ENCODE measurements at places on chromosomes 16 and 17.

DNA sequence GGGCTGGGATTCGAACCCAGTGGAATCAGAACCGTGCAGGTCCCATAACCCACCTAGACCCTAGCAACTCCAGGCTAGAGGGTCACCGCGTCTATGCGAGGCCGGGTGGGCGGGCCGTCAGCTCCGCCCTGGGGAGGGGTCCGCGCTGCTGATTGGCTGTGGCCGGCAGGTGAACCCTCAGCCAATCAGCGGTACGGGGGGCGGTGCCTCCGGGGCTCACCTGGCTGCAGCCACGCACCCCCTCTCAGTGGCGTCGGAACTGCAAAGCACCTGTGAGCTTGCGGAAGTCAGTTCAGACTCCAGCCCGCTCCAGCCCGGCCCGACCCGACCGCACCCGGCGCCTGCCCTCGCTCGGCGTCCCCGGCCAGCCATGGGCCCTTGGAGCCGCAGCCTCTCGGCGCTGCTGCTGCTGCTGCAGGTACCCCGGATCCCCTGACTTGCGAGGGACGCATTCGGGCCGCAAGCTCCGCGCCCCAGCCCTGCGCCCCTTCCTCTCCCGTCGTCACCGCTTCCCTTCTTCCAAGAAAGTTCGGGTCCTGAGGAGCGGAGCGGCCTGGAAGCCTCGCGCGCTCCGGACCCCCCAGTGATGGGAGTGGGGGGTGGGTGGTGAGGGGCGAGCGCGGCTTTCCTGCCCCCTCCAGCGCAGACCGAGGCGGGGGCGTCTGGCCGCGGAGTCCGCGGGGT lies at the start of gene CDH1:
Gene CDH1 (plus strand): TSS at position 247 of the 684 bp plus-strand sequence. CDS start 124 bp downstream, at position 371.
- no peak for DNase-seq

GRCh38 chr17:42386777-42387657 lies 1.2 kb downstream of the STAT3 start:
- DNase-seq: no peak

GRCh38 chr17:14522795-14523387 lies 222.0 kb downstream of the HS3ST3B1 start:
- no peak for DNase-seq

GRCh38 chr16:65069065-65069464 lies 52.8 kb downstream of the CDH11 start:
- DNase-seq: no peak

GRCh38 chr17:17440010-17440843 lies 36.6 kb upstream of the MED9 start:
- peak; percentile 78 for DNase-seq

DNA sequence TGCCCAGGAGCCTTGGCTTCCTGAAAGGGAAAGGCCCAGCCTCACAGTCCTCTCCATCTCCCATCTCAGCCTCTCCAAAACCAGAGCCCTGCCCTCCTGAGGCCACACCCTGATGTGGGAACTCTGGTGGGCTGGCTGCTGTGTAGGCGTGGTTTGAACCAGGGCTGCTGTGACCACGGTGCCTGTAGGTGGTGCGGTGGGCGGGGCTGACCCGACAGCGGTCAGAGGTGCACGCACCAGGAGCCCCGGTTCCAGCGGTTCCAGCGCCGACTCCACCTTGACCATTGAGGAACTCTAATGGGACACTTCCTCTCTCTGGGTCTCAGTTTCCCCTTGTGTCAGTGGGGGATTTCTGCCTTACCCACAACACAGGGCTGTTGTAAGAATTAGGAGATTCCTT lies 2.4 kb downstream of the RAP1GAP2 start:
- no peak for DNase-seq

GRCh38 chr16:89320782-89321501 lies 103.4 kb downstream of the ZNF778 start:
- DNase-seq: no peak

DNA sequence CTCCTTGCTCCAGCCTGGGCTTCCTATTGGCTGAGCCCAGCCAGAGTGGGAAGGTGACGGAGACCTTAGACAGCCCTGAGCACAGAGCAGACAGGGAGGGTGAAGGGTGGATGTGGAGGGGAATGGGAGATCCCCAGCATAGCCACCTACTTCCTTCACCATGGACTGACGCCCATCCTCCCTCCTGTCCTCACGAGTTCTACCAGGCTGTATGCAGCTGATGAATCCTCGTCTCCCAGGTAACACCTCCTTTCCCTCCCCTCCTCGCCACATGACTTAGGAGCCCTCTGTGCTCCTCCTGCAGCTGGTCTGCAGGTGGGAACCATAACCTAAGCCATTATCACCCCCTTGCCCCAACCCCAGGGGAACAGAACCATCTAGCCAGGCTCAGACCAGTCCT lies 9.0 kb upstream of the CRHR1 start:
- no peak for DNase-seq

- no peak for DNase-seq
Measured at GRCh38 chr17:34173241-34173640, 81.8 kb upstream of the CCL2 start.

GRCh38 chr17:43171586-43172487 lies 823 bp downstream of the NBR1 start:
- no peak for DNase-seq

DNA sequence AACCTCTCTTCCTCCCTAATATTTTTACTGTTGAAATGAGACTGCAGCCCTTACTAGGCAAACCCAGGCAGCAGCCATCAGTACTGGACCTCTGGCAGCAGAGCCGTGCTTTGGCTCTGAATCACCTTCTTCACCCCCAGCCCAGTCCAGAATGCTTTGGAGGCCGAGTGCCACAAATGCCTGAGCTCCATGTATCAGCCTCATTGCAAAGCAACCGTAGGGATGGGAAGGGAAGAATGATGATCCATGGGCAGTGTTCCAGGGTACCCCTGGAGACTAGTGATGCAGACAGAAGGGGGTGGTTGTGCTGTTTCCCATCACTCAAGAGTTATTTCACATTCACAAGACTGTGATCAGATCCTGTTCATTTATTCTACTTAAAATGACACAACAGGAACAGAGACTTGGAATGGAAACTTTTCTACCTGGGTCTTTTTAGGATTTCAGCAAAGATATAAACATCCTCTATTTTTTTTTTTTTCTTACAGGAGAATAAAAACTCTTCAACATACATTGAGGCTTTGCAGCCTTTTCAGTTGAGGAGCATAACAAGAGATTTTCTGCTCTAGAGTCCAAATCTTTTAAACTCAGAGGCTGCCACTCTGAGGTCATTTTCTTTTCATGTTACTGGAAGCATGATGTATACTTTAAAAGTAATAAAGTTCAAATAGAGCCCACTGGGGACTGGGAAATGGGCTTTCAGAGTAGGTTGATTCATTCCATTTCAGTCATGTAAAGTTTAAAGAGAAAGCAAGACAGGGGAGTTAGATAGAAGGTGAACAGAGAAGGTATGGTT lies 138.3 kb downstream of the KCNJ2 start:
- no peak for DNase-seq

DNA sequence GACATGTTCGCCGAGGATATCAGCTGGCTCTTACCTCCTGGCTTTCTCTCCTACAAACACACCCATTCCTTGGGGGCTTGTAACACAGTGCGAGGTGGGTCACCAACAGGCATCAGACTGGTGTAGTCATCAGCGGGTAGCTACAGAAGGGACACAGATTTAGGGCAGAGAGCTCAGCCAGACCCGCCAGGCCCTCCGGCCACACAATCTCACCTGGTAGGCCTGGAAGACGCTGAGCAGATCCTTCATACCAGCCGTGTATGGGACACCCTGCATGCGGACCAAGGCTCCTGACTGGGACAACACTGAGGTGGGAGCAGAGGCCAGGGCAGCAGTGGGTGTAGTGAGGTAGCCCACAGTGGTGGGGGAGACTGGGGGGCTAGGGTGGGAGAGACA lies 5.8 kb downstream of the ESRP2 start:
- DNase-seq: no peak

GRCh38 chr16:64910356-64910755 lies 211.5 kb downstream of the CDH11 start:
- no peak for DNase-seq

DNA sequence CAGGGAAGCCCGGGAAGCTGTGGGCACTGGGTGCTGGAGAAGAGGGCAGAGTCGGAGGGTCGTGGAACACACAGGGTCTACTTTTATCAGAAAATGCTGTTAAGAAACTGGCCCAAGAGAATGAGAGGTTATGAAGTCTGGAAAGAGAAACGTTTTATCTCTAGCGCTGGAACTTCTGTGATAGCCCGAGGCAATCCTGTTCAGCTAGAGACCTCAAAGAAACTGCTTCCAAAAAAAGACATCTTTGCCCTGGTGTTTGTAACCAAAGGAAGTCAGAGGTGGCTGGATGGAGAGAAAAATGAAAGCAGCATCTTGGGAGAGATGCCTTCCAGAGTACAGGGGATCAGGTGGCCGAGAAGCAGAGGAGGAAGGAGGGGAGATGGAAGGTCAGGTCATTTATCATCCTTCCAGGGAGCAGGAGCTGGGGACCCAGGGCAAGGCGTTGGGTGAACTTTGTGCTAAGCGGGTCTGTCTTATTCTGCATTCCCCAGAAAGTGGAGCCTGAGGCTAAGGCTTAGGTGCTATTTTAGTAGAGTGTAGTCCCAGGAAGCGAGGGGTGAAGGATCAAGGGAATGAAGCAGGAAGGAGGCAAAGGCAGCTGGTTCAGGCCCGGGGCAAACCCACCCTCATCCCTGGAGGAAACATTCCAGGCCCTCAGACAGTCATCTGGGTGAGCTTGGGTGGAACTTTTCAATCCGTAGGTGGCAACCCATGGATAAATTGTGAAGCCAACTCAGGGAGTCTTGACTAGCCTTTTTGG lies 66.5 kb downstream of the MGAT5B start:
- DNase-seq: no peak

DNA sequence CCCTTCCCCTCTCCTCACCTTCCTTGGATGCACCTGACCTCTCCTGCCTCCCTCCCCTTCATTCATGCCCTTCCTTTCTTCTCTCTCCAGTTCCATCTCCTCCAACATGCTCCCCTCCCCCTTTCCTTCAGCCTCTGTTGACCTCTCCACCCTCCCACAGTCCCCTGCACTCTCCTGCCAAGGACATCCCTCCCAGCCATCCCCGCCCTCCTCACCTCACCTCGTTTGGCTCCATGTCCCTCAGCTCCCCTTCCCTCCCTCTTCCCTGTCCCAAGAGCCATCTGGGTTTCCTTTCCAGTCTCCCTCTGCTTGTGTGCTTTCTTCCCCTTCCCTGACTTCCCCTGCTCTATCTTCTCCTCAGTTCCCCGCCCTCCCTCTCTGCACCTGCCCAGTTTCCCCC lies 819.7 kb downstream of the KCNJ18 start:
- DNase-seq: no peak

DNA sequence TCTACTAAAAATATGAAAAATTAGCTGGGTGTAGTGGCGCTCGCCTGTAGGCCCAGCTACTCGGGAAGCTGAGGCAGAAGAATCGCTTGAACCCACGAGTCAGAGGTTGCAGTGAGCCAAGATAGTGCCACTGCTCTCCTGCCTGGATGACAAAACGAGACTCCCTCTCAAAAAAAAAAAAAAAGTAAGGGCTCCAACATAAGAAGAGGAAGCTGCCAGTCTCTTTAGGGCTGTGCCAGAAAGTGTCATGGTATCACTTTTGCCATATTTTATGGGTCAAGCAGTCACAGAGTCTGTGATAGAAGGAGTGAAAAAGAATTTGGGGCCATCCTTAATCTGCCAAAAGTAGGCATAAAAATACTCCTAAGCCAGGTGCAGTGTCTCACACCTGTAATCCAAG lies 1.4 kb upstream of the PIPOX start:
- no peak for DNase-seq

GRCh38 chr16:9824200-9825068 lies 357.8 kb downstream of the GRIN2A start:
- no peak for DNase-seq

DNA sequence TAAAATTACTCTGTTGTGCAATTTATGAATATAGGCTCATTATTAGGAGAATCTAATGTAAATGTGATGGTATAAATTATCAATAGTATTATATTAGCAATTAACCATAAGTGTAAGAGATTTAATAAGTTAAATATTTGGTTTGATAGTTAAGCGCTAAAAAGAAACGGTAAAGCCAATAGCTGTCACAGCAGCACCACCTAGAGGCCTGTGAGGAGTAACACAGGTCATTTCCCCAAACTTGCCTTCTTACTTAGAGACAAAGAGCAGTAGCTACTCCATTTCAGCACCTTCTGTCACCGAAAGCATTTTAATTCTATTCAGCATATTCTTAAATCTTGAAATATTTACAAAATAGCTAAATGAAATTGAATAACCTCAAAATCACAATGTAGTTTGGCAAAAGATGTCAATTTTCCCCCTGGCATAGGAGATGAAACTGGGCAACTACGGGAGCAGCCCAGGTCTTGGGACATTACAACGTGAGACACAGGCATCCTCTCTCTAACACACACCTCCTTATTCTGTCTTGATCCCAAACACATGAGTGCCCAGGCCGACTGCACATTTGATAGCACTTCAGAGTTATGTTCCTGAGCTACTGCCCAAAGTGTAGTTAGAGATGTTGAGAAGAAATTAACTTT lies 14.3 kb upstream of the DYNLRB2 start:
- DNase-seq: peak; percentile 53

GRCh38 chr16:17395849-17396480 lies 74.8 kb downstream of the XYLT1 start:
- DNase-seq: no peak

DNA sequence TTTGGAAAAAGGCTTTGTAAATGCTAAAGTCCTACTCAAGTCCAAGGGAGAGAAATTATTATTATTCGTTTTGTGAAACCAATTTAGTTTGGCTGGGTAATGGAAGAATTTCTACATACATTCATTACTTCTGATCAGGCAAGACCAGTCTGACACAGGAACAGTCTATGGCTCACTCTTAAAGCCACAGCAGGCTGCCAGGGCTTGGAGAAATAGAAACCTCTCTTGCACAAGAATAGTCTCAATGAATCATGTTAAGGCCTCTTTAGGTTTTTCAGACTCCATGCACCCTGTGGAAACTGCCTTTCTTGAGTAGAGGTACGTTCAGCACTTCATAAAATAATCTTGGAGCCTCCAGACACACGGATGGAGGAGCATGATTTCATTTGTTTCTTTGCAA lies 167.7 kb downstream of the IRX3 start:
- no peak for DNase-seq

- DNase-seq: no peak
Measured at GRCh38 chr17:48215583-48216139, 108.1 kb downstream of the SNX11 start.

GRCh38 chr16:67150833-67151396 lies at the start of gene B3GNT9:
Gene B3GNT9 (minus strand): TSS chr16:67150998. CDS start chr16:67150485, 513 bp downstream.
- DNase-seq: no peak

DNA sequence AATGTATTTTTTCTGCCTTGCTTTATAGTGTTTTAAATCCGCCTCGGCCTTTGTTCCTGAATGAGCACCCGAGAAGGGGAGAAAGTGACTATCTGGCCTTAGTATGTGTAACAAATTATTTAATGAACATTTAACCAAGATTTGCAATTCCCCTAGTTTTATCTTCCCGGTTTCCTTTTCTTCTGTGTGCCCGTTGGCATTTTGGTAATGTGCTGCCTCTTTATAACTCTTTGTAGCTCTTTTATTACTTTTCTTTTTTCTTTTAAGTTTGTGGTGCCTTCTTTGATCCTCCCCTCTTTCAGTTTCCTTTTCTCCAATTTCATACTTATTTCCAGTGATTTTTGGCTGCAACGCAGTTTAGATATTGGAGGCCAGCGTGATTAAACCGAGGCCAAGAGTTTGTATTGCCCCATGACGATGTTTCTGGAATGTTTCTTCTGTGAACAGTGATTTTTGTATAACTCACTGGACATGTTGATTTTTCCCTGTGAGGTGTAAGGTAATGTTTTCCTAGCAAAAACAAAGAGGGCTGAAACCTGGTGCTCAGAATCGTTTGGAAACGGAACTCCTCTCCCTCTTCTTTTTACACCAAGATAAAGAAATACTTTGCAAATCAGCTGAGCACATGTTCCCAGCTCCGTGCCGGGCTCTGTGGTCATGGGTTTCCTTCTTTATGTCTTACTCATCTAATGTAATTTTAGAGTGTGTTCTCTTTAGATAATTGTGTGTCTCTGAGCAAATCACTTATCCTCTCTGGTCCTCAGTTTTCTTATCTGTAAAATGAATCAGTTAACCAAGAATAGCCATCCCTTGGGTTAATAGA lies 344.3 kb downstream of the WWOX start:
- no peak for DNase-seq
